ENCODE measurements at places on chromosomes 5 and 9. TPM values are rescaled to one million over a fixed set of nuclear protein-coding genes. Genes with fewer than 3 reads are reported as not detected.

GRCh38 chr5:43369651-43370050 is 42.5 kb downstream of the CCL28 start:
- no peak for DNase-seq

DNA sequence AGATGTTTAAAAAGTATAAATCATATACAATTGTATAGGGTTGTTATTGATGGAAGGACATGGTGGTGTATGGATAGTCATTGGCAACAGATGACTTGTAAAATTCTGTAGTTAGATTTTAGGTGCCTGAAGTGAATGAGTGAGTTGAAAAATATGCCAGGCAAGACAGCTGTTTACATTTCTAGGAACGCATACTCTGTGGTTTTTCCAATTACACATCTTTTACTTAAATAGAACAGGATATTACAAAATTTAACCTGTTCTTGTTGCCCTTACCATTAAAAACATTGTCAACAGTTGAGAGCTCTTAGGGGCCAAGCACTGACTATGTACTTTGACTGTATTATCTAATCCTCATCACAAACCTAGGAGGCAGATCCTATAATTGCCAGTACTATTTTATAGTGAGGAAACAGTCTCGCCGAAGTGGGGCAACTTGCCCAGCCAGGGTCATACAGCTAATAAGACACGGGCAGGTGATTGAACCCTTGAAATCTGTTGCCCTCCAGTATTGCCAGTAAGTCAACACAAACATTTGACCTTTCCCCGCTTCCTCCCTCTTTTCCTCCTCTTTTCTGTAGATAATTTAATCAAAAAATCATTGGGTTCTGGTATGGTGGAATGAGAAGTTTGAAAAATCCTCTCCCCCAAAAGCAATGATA is 88.6 kb downstream of the MACROH2A1 start:
- DNase-seq = no peak

- no peak for DNase-seq
Observed at GRCh38 chr9:76475686-76476085, 16.7 kb downstream of the GCNT1 start.

GRCh38 chr9:89433826-89434225 is 64.1 kb downstream of the SEMA4D start:
- no peak for DNase-seq

DNA sequence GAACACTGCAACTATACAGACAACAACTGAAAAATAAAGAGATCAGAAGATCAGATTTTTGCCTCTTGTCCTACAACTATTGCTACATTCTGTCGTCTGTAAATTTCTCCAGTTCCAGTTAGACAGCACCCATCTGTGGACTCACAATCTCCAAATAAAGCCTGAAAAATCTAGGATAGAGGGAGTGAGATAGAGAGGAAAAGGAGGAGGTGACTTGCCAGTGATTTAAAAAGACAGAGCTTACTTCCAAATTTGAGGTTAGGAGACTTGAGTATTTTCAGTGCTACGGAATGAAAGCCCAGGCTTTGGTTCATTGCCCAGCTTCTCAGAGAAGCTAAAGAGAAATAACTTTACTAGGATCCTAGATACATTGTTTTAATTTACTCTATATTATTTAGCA is 63.6 kb downstream of the PTCD2 start:
- no peak for DNase-seq

DNA sequence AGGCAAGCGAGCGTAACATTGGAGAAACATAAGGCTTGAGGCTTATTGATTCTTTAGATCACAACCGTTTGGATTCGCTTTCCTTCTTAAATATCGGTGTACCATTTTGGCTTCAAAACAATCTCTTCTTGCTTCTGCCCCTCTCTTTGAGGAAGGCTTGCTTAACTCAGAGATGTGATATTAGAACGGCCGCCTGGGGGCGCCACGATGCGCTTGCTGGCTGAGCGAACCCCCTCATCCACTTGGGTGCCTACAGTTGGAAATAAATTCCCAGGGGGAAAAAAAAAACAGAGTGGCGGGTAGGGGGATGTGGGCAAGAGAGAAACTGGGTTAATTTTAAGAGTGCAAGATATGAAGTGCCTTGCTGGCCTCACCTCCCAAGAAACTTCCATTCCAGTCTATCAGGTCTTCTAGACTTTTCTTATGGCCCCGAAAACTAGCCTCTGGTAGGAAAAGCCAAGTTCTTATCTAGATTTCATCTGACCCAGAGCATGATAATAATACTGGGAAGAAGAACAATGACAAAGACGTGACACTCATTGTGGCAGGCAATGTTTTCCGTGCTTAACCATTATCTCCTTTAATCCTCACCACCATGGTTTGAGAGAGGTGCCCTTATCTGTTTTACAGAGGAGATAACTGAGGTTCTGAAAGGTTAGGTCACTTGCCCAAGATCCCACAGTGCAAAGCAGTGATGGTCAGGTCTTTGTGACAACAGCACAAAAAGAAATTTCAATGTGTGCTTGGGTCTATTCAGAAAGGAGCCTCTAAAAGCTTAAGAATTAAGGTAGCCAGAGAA is 115.8 kb downstream of the DPYSL3 start:
- no peak for DNase-seq

DNA sequence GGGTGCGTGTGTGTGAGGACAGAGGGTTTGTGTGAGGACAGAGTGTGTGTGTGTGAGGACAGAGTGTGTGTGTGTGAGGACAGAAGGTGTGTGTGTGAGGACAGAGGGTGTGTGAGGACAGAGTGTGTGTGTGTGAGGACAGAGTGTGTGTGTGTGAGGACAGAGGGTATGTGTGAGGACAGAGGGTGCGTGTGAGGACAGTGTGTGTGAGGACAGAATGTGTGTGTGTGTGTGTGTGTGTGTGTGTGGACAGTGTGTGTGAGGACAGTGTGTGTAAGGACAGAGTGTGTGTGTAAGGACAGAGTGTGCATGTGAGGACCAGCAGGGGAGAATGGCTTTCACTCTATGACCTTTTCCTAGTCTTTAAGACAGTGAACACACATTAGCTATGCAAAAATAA is 63.1 kb upstream of the UBAC1 start:
- DNase-seq = no peak

DNA sequence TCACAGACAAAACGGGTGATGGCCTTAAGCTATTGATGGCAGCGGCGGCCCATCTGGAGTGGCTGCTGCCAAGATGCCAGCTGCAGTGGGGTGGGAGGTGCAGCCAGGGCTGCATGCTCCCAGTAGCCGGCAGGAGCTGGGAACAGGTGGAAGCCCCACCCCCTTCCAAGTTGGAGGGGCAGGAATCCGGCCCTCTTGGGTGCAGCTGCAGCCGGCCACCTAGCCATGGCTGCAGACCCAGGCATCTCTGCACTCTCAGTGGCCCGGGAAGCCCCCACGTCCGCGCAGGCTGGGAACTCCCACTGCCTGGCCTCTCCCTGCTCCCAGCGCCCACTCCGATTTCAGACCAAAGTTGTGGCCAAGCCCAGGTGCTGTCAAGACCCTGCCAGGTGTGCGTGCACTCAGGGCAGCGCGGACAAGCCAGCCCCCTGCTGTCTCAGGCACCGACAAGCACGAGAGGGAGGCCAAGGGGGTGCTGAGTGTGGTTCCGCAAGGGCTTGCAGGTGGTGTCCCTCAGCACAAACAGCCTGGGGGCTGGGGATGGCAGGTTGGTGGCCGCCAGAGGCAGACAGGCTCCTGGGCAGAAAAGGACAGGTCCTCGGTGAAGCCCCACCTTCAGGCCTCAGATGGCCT is 115.1 kb upstream of the TSLP start:
- DNase-seq = no peak

DNA sequence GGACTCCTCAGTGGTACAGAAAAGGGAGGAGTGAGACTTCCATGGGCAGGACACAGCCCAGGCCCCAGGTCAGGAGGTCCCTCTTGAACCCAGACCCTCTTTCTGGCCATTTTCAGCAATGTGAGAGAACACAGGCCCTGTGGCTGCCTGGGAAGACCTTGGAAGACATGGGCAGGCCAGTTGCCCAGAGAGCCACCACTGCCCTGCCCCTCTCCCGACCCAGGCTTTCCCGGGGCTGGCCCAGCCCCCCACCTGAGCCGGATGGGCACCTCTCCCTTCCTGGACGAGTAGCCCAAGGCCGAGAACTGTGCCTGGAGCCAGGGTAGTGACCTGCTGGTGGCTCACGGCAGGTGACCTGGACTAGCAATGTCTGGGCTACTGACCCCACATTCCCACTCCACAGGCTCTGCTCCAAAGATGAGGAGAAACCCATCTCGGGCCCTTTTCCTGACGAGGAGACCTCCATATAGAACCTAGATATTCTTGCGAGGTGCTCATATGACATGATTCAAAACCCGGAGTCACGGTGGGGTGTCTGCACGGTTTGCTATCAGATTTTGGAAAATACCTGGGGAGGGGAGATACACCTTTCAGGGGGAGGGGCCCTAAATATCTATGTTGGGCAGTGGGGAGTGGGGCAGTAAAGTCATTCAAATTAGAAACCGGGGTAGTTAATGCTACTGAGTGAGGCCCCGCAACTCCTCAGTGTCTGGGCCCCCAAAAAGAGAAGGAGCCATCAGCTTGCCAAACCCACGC is 59.4 kb downstream of the ZNF354C start:
- no peak for DNase-seq

DNA sequence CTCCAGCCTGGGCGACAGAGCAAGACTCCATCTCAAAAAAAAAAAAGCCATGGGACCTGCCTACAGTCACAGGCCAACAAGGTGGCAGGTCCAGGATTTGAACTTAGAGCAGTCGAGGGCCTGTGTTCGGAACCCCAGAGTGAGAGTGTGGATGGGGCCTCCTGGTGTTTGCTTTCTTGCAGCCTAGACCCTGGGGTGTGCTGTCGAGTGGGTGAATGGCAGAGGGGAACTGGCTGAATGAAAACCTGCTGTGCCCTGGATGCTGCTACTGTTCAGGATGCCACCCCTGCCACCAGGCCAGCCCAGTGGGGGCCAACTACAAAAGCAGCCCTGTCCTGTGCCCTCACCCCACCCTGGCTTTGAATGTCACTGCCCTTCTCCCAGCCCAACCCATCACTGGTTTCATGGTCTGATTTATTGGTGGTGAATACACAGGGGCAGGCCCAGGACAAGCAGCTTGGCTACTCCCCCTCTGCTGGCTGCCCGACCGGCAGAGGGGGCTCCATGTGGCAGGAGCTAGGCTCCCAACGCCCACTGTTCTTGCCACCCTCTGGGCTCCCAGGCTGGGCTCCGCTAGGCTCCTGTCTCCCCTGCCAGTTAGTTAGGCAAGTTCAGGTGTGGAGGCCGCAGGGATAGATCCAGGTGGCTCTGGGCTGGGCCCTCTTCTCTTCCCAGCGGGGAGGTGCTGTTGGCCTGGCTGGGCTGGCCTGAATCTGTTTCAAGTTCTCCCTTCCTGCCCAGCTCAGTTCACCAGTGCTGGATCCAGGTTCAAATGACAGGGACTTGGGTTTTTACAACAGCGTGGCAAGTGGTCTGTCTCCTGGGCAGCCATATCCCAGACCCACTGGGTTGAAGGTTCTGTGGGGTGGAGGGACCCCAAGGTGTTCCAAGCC is 12.2 kb downstream of the FPGS start:
- no peak for DNase-seq

DNA sequence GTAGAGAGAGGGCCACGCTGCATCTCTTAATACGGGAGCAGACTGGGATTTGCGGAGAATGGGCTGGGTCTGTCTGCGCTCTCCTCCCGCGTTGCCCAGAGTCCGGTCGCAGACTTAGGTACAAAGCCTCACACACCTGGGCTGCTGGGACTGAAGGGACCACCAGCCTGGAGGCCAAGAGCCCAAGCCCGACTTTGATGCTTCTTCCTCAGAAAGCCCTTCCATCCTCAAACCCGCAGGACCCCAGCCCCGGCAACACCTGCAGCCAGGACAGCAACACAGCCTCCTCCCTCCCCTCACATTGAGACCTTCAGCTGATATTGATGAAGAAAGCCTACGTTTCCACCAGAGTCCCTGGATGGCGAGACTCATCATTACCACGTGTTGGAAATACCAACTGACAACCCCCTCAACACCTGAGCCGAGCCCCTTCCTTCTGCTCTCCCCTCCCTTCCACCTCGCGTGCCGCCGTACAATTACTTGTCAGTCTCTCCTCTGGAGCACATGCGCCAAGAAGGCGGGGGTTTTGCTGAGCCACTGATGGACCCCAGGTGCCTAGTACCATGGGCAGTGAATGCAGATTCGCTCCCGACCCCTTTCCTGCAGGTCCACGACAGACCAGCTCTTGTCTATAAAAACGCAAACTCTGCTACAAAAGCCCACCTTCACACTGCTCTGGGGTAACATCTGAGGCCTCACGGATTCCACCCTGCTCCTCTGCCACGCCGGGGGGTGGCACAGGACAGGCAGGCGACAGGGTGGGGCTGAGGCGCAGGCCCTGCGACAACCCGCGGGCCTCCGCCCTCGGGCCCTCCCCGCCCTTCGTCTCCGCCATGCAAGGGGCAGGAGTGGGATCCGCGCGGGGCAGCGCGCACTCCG is 841 bp downstream of the ASB6 start:
- DNase-seq = no peak

DNA sequence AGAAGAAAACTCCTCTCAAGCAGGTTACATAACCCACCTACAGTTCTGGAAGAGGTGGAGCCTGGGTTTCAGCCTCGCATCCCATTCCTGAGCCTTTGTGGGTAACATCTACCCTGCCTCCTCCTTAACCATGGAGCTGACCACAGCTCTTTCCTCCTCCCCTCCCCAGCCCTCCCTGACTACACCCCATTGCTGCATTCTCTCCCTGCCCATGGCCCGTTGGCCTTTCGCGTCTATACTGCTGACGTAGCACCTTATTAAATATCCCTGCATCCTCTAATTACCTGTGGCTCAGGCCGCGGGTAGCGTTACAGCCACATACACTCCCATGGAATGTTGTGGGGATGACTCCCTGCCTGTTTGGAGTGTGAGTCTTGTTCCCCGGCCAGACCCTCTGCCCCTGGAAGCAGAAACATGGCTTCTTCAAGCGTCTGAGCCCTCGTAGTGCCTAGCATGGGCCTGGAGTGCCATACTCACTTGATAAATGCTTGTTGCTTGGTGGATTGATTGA is 72.8 kb downstream of the WWC1 start:
- DNase-seq = no peak

- DNase-seq = no peak
Observed at GRCh38 chr9:35732800-35733541, 505 bp downstream of the CREB3 start.

The GAPT gene
- total RNA-seq = 0.60 TPM

The GMCL2 gene
- not detected for total RNA-seq

The ANKRD18B gene
- total RNA-seq = 3.9 TPM

The FRMD3 gene
- total RNA-seq = 100 TPM

The PRDM9 gene
- not detected for total RNA-seq

The IQGAP2 gene
- 3.1 TPM for total RNA-seq

The LCN2 gene
- total RNA-seq = not detected
